ENCODE measurements at places on chromosomes 2 and 18.

DNA sequence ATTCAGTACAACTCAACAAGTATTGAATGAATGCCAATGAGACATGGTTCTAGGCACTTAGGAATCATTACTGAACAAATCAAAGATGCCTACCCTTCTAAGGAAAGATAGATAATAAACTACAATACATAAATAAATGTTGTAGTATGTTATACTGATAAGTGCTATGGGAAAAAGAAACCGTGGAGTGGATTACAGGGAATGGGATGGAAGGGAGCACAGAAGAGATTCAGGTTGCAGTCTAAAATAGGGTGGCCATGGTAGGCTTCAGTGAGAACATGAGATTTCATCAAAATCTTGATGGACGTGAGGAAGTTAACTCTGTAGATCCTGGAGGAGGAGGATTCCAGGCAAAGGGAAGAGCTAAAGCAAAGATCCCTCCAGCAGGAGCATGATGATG lies 17.9 kb upstream of the CREB1 start:
- DNase-seq: no peak

DNA sequence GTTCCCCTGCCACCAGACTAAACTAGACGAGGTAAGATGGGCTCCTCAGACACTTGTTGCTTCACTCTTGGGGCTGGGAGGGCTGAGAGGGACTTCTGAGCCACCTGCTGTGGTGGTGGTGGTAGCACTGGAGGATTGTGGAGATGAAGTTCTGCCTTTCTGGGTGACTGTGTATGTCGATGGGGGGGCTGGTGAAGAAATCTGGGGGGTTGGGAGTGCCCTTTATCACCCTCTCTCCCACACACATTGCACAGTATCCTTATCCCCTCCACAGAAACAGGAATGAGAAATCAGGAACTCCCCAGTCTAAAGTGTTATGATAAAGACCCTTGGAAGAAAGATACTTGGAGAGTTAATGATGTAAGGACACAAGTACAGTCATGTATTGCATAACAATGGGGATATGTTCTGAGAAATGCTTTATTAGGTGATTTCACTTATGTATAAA lies 38.5 kb downstream of the HK2 start:
- no peak for DNase-seq

DNA sequence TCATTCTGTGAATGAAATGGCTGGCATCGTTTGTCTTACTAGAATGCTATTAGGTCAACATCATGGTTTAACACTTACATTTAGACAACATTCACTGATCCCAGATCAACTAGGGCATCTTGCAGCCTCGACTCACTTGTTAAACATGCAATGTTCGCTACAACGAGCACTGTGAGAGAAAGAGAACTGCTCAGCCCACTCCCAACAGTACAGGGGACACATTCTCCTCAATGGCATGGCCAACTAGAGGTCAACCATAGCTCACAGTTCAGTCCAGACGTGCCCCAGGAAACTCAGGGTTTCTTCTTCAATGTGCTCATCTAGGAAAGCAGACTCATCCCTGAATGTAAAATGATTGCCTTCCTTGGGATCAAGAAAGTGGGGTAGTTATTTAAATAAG lies 5.9 kb downstream of the WIPF1 start:
- DNase-seq: no peak

DNA sequence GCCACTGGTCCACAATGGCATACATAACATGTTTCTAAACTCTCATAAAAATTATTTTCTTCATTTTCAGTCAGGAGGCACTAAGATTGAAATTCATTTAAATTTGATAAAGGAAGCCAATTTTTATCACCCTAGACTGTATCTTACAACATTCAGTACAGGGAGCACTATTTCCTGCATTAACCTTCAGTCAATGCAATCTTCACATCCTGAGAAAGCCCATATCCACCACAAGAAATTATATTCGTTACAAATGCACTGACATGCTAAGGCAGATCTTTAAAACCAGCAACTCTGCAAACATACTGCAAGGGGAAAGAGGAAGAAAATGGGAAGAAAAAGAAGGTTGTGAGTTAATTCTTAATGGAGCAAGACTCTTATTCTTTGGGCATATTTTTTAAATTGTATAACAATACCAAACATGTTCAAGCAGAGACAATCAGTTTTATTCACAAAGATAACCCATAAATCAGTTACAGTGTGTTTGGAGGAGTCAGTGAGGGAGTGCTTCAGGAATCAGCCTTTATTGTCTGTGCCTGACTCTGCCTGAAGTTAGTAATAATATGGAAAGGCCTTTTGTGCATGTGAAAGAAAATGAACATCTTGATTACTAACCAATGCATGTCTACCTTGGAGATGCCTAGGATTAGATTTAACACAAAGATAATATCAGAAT lies 370.1 kb downstream of the FBXO15 start:
- DNase-seq: no peak

GRCh38 chr2:210913461-210913860 lies 357.1 kb downstream of the CPS1 start:
- DNase-seq: no peak

DNA sequence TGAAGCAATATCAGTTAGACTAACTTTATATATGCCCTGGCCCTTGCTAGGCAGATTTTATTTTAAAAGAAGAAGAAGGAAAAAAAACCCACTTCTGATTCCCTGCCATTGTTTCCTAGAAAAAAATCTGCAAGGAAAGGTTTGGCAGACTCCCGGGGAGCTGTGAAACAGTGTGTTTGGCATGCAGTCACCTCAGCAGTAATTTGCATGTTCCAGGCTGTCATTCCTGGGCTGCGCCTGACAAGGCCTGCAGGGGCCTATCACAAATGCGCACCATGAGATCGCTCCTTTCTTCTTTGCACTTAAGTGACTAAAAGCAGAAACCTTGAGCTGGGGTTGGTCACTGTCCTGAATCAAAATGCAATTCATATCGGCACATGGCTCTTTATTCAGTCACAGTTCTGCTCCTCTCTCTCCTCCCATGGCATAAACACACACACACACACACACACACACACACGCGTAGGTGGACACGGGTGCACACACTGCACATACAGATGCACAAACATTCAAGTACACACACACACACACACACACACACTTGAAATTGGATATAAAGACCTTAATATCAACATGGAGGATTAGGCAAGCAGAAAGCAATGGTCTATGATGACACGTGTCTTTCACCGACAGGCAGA lies 172.8 kb downstream of the MYT1L start:
- DNase-seq: no peak

GRCh38 chr2:69238449-69239031 lies 148.5 kb downstream of the GFPT1 start:
- no peak for DNase-seq

DNA sequence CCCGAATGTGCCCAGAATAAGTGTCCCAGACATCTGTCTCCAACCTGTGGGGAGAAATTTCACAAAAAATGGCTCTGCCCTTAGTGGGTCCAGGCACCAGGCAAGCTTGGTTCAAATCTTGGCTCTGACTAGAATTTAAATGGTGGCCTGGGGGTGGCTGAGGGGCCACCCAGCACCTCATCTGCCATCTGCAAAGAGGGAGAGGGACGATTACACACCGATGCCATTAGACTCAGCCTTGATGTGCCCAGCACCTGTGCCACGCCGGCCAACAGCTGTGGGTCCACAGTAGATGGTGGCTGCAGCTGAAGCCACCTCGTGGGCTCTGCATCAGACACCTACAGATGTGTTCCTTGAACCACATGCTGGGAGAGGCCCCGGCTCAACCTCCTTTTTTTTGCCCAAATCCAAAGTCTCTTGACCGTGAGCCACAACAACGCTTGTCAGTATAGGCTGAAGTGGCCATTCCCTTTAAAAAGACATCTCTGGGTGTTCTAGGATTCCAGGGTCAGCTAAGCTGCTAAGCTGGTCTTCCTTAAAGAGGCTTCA lies 222.0 kb upstream of the RAB6C start:
- DNase-seq: no peak
